ENCODE measurements at places on chromosomes 6 and 20.

GRCh38 chr6:40999569-40999968, 39.5 kb downstream of the UNC5CL start:
- H3K27me3 ChIP-seq: peaks cover 11% of the 10 kb centered on the region
- H3K4me3 ChIP-seq: no peak overlapping the region
- DNase-seq: no peak
- H3K4me1 ChIP-seq: peaks cover 4% of the 10 kb centered on the region

DNA sequence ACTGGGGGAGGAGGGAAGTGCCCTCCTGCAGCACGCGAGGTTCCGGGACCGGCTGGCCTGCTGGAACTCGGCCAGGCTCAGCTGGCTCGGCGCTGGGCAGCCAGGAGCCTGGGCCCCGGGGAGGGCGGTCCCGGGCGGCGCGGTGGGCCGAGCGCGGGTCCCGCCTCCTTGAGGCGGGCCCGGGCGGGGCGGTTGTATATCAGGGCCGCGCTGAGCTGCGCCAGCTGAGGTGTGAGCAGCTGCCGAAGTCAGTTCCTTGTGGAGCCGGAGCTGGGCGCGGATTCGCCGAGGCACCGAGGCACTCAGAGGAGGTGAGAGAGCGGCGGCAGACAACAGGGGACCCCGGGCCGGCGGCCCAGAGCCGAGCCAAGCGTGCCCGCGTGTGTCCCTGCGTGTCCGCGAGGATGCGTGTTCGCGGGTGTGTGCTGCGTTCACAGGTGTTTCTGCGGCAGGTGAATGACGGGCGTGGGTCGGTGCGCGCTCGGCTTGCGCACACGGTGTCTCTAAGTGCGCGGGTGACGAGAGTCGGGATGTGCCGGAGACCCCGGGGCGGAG, at the start of gene CDKN1A:
TSS of gene CDKN1A (plus strand) at position 227 of the 555 bp plus-strand sequence. CDS start 5,388 bp downstream, outside the sequence.
- DNase-seq: no peak
- H3K27me3 ChIP-seq: no peaks in the 10 kb centered on the region
- H3K36me3 ChIP-seq: peaks cover 5% of the 10 kb centered on the region
- H3K27ac ChIP-seq: peak within 1 kb of the TSS; percentile 99
- peaks cover 51% of the 10 kb centered on the region for H3K4me1 ChIP-seq

- H3K27me3 ChIP-seq: peaks cover 79% of the 10 kb centered on the region
- H3K4me1 ChIP-seq: peaks cover 22% of the 10 kb centered on the region
- no peak overlapping the region for H3K4me3 ChIP-seq
- no peaks in the 10 kb centered on the region for H3K36me3 ChIP-seq
- DNase-seq: no peak
These were observed 37.9 kb downstream of the ZC3H12D start for GRCh38 chr6:149446791-149447376.

DNA sequence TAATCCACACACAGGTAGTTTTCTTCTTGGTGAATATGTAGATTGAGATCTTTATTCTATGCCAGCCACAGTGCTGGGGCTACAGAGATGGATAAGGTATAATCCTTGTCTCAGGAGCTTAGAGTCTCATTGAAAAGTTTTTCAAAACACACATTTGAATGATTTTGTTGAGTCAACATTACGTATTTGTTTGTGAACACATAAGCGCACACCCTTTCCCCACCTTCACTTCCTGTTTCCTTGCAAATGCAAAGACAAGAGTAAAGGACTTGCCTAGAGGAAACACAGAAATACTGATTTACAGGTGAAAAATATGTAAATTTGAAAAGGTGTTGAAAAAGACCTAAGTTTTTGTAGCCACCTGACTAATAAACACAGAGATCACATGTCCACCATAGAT, 27.8 kb downstream of the VAPB start:
- H3K27ac ChIP-seq: no peak overlapping the region
- H3K36me3 ChIP-seq: peaks cover 39% of the 10 kb centered on the region
- H3K4me1 ChIP-seq: no peaks in the 10 kb centered on the region
- DNase-seq: no peak

DNA sequence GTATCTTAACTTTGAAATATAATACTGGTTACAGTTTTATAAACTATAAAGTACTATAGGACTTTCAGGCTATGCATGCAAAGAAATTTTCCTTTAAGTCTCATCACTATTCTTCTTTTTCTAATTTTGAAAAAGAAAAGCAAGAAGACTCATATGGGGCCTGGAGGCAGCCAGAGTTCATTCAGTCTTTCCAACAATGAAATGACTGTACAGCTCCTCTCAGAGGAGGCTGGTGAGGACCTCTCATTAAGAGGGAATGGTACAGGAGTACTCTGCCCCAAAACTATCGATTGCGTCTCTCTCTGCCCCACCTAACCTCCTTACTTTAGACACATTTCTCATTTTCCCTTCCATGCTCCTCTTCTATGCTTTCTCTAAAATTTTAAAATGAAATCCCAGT, 66.3 kb downstream of the FILIP1 start:
- no peaks in the 10 kb centered on the region for H3K36me3 ChIP-seq
- H3K27me3 ChIP-seq: no peaks in the 10 kb centered on the region
- H3K4me3 ChIP-seq: no peak overlapping the region
- peaks cover 9% of the 10 kb centered on the region for H3K4me1 ChIP-seq

DNA sequence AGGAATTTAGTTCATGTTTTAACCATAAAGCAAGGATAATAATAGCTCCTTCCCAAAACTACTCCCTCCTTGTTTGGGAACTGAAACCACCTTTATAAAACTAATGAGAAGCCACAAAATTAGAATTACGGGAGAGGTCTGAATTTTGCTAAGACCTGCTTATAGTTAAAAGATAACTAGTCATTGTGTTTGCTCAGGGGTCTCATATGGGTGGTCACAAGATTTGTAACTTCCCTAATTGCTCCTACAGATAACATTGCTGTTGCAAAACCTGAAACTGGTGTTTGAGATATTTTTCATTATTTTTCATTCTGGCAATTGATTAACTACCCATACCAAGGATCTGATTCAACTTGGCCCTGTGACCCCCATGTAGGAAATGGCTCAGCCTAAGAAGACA, 154.5 kb upstream of the PLCB4 start:
- no peak overlapping the region for H3K4me3 ChIP-seq
- no peak for DNase-seq
- H3K4me1 ChIP-seq: no peaks in the 10 kb centered on the region
- H3K27me3 ChIP-seq: no peaks in the 10 kb centered on the region
- no peak overlapping the region for H3K27ac ChIP-seq

- H3K27me3 ChIP-seq: no peaks in the 10 kb centered on the region
- H3K27ac ChIP-seq: no peak overlapping the region
- no peak overlapping the region for H3K4me3 ChIP-seq
- H3K36me3 ChIP-seq: no peaks in the 10 kb centered on the region
- no peak for DNase-seq
These were observed 145.3 kb upstream of the TCF21 start for GRCh38 chr6:133743621-133744020.

Measured in esophagus squamous epithelium (tissue), 5 donors.